ENCODE measurements at places on chromosomes 6 and 20.

- H3K4me3 ChIP-seq = no peak overlapping the region
- H3K27ac ChIP-seq = no peak overlapping the region
- H3K4me1 ChIP-seq = no peaks in the 10 kb centered on the region
- H3K36me3 ChIP-seq = no peaks in the 10 kb centered on the region
Observed at GRCh38 chr6:10151144-10151915, 263.5 kb downstream of the TFAP2A start.

DNA sequence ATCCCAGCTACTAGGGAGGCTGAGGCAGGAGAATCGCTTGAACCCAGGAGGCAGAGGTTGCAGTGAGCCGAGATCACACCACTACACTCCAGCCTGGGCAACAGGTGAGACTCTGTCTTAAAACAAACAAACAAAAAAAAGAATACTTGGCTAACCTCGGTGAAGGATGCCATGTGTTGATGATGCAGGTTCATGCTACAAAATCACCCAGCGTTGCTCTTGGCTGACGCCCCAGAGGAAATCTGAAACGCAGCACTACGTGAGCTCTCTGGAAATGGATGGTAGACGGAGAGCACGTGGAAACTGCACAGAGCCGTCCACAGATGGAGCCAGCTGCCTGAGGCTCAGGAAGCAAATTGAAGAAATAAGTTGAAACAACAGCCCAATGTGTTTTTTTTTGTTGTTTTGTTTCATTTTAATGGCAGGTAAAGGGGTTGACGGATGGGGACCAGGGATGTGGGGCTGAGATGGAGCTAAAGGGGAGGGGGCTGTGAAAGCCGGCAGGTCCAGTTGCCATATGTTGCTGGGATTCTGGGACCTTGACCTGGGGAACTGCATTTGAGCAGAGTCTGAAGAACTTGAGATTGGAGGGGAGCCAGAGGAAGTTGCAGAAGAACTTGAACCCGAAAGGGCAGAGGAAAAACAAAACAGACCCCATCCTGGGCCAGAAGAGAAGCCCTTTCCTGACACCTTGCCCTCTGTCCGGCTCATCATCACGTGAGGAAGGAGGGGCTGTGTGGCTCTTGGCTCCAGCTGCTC, 12.8 kb upstream of the MANBAL start:
- H3K27ac ChIP-seq = peak overlapping the region; percentile 60
- no peaks in the 10 kb centered on the region for H3K27me3 ChIP-seq
- H3K4me1 ChIP-seq = peaks cover 44% of the 10 kb centered on the region
- peak; percentile 85 for ATAC-seq
- no peak overlapping the region for H3K4me3 ChIP-seq
- H3K36me3 ChIP-seq = no peaks in the 10 kb centered on the region

GRCh38 chr6:43215066-43215465, 14.2 kb downstream of the DNPH1 start:
- peaks cover 6% of the 10 kb centered on the region for H3K4me1 ChIP-seq
- ATAC-seq = no peak
- no peak overlapping the region for H3K27ac ChIP-seq
- H3K27me3 ChIP-seq = no peaks in the 10 kb centered on the region
- peaks cover 66% of the 10 kb centered on the region for H3K36me3 ChIP-seq

DNA sequence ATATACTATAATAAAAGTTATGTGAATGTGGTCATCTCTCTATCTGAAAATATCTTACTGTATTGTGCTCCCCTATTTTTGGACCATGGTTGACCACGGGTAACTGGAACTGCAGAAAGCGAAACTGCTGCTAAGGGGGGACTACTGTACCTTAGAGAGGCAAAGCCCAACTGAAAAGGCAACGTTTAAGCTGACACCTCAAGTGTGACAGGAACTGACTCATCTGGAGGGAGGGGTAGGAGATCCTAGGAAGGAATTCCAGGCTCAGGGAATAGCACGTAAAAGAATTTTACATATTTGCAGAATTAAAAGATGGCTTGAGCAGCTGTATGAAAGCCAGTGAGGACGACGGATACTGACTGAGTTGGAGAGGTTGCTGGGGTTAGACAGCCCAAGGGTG, 34.8 kb downstream of the ELOVL2 start:
- H3K4me3 ChIP-seq = no peak overlapping the region
- H3K4me1 ChIP-seq = no peaks in the 10 kb centered on the region
- no peaks in the 10 kb centered on the region for H3K36me3 ChIP-seq
- no peak for ATAC-seq
- H3K27ac ChIP-seq = no peak overlapping the region

DNA sequence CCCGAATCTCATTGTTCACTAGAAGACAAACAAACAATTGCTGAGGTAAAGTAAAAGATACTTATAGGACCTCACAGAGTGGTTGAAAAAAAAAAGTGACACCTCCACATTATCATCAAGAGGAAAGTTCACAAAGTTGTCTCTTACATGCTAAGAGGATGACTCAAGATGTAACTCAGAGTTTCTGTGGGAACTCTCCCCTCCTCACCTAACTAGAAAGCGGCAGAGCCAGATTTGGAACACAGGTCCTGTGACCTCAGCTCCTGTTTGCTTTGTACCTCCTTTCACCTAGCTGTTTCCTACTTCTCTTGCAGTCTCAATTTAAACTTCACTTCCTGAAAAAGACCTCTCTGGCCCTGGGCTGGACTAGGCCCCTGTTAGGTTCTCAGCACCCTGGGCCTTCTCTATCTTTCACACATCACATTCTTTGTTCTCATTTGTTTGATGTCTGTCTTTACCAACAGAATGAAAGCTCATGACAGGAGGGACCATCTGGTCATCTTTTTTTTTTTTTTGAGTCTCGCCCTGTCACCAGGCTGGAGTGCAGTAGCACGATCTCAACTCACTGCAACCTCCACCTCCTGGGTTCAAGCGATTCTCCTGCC, 60.8 kb downstream of the CD24 start:
- ATAC-seq = no peak
- H3K4me3 ChIP-seq = no peak overlapping the region
- peaks cover 6% of the 10 kb centered on the region for H3K4me1 ChIP-seq
- no peaks in the 10 kb centered on the region for H3K27me3 ChIP-seq
- H3K36me3 ChIP-seq = no peaks in the 10 kb centered on the region

GRCh38 chr6:111342913-111343312, 140.1 kb downstream of the REV3L start:
- H3K27me3 ChIP-seq = no peaks in the 10 kb centered on the region
- no peak overlapping the region for H3K4me3 ChIP-seq
- ATAC-seq = no peak
- peak overlapping the region; percentile 57 for H3K27ac ChIP-seq
- peaks cover 13% of the 10 kb centered on the region for H3K4me1 ChIP-seq

DNA sequence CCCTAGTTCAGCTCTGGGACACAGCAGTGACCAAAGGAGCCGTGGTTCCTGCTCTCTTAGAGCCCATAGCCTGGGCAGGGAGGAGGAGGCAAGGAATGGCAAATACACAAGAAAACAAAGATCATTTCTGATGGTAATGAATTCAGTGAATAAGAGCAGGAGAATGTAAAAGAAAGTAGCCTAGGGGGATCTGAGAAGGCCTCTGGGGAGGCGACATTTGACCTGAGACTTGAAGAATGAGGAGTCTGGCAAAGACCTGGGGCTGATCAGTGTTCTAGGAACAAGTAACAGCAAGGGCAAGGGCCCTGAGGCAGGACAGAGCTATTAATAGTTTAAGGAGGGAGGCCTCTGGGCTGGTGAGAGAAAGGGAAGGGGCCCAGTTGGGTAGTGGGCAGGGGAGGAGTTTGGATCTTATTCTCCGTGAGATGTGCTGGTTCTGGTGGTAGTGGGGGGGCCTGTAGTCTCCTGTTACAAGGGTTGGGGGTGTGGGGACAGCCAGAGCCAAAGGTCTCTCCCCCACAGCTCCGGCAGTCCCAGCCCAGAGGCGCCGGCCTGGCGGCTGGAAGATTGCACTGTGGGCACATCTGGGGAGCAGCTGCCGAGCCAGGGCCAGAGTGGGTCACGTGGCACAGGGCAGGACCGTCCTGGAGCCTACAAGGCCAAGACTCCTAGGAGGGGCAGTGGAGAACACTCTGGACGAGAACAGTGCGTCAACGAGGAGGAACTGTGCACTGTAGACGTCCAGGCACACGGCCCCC, 9.3 kb upstream of the ID1 start:
- H3K4me3 ChIP-seq = no peak overlapping the region
- H3K27me3 ChIP-seq = peaks cover 45% of the 10 kb centered on the region
- ATAC-seq = no peak
- H3K4me1 ChIP-seq = peaks cover 6% of the 10 kb centered on the region

GRCh38 chr6:85390105-85390728, 59.7 kb upstream of the NT5E start:
- ATAC-seq = no peak
- no peak overlapping the region for H3K4me3 ChIP-seq
- no peaks in the 10 kb centered on the region for H3K4me1 ChIP-seq
- H3K27ac ChIP-seq = no peak overlapping the region
- no peaks in the 10 kb centered on the region for H3K27me3 ChIP-seq

DNA sequence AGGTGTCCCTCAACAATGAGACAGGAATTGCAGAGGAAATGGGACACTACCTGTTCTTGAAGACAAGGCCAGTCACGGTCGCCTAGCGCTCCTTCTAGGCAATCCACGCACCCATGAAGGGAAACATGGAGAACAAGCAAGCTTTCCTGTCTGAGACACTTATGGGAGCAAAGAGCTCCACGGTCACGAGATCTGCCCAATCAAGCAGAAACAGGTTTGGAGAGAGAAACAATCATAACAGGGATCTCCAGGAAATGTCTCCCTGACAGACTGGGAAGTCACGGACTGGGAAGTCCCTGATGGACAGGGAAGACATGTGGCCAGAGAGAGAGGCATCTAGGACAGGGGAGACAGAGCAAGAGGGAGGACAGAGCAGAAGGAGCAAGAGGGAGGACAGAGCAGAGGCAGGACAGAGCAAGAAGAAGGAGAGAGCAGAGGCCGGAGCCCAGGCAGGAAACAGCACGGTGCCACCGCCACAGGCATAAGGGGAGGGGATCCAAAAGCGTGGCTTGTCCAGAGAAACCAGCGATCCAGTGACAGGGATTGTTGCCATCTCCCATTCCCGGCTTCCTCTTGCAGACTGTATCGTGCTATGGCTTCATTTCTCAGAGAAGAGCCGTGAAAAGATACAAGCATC, 167.8 kb upstream of the ZNF337 start:
- H3K4me1 ChIP-seq = peaks cover 70% of the 10 kb centered on the region
- H3K4me3 ChIP-seq = no peak overlapping the region
- no peak for ATAC-seq
- peaks cover under 1% of the 10 kb centered on the region for H3K36me3 ChIP-seq

Measured in stimulated activated memory B cell treated with anti-CD40 and anti-IgM and Interleukin-4, amounts not matched to agents 10 μg/mL and 1 μg/mL and 100 μg/mL, for 72 hours (primary cell).